ENCODE measurements at places on chromosomes 13 and 19.

GRCh38 chr13:106612688-106613087 is 44.8 kb upstream of the ARGLU1 start:
- DNase-seq: no peak

DNA sequence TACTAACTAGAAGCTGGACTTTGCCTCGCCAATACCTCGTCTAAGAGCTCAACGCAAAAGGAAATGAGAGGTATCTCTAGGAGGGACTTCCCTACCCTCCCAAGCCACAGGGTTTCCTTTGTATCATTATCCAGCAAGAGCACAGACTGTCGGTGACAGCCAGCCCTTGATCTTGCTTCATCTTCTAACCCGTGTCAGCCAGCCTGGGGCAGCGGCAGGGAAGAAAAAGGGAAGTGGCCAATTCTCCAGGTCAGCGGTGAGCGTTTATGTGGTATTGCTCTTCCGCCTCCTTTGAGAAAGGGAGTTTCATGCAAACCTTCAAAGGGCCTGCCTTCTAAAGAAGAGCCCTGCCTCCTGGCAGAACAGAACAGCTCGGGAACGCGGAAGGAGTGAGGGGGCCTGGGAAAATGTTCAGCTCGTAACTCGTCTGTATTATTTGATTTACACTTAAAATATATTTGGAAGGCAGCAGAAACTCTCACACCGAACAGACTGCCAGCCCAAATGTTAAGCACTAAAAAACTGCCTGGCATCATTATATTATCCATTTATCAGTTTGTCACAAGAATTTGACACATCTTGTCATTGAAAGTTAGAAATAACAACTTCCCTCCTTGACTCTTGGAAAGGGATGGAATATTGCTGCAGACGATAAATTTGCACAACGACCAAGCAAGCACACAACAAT is 41.8 kb downstream of the EFNB2 start:
- no peak for DNase-seq

DNA sequence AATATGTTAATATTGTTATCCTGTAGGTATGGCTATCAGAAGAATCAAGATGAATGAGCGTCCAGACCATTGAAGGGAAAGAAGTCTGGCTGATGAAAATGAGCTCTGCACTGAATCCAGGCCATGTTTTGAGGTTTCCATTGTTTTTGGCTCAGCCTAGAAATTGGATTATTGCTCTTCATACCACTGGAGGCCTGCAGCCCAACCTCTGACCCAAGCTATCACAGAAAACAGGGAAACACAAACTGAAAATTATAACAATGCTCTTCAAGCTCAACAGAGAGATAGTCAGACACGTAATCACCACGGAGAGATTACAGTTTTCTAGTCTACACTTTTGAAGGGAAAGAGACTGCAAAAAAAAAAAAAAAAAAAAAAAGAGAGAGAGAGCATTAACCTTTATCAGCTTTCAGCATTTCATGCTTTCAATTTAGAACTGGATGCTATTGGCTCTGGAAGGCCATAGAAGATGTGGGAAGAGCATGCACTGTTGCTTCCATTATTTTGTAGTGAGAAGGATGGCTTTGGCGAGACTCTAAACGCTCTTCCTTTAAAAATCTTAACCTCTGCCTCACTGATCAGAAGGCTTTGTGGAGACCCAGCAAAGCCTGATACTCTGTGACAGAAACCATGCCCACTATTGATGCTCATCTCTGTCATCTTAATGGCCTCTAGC is 10.8 kb downstream of the EDNRB start:
- no peak for DNase-seq

- DNase-seq: peak; percentile 72
Measured at GRCh38 chr13:67736646-67737420, 506.7 kb upstream of the PCDH9 start.

- DNase-seq: no peak
Measured at GRCh38 chr19:18259893-18260292, 14.4 kb downstream of the IQCN start.

Data from iPS DF 6.9 (cell line).